ENCODE measurements at places on chromosomes 3 and 15. TPM values are rescaled to one million over a fixed set of nuclear protein-coding genes. Genes with fewer than 3 reads are reported as not detected.

The C2CD4A gene
- total RNA-seq: not detected

The VIPR1 gene
- total RNA-seq: not detected

The TRAIP gene
- total RNA-seq: 3.0 TPM

The CLRN1 gene
- not detected for total RNA-seq

The CDHR4 gene
- total RNA-seq: not detected

The GP5 gene
- not detected for total RNA-seq

DNA sequence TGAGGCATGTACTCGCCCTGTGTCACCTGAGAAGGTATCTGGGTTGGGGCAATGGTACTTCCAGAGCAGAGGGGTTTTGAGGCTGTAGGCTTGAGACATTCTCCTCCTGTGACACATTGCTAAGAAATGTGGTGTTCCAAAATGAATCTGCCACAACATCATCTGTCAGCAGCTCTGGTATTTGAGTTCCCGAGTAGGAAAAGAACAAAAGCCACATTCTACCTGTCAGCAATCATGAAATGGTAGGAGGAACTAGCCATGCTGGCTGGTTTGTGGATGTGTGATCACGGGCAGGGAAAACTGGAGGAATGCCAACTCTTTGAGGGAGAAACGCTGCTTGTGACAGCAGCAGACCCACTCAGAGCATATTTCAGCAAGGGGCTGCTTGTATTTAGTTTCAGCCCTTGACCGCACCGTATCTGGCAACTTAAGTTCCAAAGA is 579.4 kb upstream of the TBL1XR1 start:
- no peak overlapping the region for H3K27ac ChIP-seq
- H3K4me1 ChIP-seq: peaks cover 48% of the 10 kb centered on the region
- no peaks in the 10 kb centered on the region for H3K36me3 ChIP-seq
- peak; percentile 48 for DNase-seq
- no peaks in the 10 kb centered on the region for H3K27me3 ChIP-seq

DNA sequence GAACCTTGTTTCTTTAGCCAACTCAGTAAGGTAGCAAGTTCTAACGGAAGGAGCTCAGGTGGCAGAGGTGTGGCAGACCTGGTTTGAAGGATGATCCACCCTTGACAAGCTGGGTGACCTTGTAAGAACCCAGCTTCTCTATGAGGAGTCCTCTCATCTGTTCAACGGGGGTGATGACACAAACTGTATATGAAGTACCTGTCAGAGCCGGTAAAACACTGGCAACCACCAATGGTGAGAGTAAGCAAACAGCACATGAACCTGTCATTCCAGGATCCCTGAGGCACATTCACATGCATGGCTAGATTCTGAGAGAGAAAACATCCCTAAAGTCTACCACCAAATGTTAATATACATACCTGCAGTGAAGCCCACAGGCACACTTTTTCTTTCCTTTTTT is 2.4 kb downstream of the SCAP start:
- H3K4me1 ChIP-seq: peaks cover 10% of the 10 kb centered on the region
- peaks cover 4% of the 10 kb centered on the region for H3K36me3 ChIP-seq
- H3K27ac ChIP-seq: no peak overlapping the region

DNA sequence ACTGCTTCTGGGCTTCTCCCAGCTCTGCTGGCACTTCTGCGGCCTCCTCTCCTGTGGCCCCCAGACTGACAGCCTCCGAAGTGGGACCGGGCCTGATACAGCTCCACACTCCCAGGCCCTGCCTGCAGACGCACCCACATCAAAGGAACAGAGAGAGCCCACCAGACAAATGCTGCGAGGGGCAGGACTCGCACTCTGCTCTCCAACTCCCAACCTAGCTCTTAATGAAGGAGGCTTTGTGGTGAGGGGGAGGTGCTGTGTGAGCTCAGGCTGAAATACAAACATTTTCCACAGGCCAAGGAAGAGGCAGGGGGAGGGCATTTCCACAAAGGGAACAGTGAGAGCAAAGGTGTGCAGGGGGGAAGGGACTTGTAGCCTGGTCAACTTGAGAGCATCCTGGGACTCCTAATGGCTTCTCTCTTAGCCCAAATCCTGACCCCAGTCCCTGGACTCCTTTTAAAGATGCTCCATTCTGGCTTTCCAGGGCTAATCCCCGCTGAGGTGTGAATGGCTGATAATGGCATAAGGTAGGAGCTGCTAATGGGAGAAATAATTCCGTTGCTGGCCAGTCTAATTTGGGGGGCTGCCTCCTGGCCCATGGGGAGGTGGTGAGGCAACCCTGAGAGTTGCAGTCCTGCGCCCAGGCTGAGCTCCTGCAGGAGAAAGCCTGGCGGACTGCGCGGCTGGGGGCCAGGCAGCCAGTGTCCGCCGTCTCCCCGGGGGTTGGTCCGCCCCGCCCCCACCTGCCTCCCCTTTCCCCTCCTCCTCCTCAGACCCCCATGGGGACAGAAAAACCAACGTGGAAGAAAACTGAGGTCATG is 9.6 kb downstream of the LINGO1 start:
- H3K27ac ChIP-seq: no peak overlapping the region
- no peaks in the 10 kb centered on the region for H3K4me1 ChIP-seq
- DNase-seq: no peak
- H3K36me3 ChIP-seq: no peaks in the 10 kb centered on the region

- H3K4me3 ChIP-seq: no peak overlapping the region
- peak overlapping the region; percentile 83 for H3K27ac ChIP-seq
- peak; percentile 72 for DNase-seq
- no peaks in the 10 kb centered on the region for H3K27me3 ChIP-seq
Measured at GRCh38 chr3:107660306-107660976, 137.7 kb downstream of the BBX start.

- H3K4me3 ChIP-seq: no peak overlapping the region
- H3K27me3 ChIP-seq: no peaks in the 10 kb centered on the region
- peak; percentile 88 for DNase-seq
- H3K36me3 ChIP-seq: no peaks in the 10 kb centered on the region
- H3K27ac ChIP-seq: peak overlapping the region; percentile 90
Measured at GRCh38 chr3:55169608-55170072, 241.8 kb upstream of the LRTM1 start.

Data from SJSA1 (cell line).